Heart left ventricle (tissue), 16 donors: ENCODE measurements at places on chromosomes 1 and 21.

DNA sequence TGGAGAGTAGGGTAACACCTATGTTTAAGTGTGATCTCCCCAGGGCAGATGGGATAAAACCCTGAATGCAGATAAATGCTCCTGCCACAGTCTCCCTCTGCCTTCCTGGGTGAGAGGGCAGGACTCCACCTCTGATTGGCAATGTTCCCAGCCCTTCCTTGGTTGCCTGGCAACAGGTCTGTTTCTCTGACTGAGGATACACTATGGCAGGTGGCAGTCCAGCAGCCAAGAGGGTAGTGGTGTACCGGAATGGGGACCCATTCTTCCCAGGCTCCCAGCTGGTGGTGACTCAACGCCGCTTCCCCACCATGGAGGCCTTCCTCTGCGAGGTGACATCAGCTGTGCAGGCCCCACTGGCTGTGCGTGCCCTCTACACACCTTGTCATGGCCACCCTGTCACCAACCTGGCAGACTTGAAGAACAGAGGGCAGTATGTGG lies at the start of gene DCDC2B:
DCDC2B (plus strand) TSS at position 199 of the 438 bp plus-strand sequence; CDS start at position 204, 5 bp downstream.
- DNase-seq, result no peak

DNA sequence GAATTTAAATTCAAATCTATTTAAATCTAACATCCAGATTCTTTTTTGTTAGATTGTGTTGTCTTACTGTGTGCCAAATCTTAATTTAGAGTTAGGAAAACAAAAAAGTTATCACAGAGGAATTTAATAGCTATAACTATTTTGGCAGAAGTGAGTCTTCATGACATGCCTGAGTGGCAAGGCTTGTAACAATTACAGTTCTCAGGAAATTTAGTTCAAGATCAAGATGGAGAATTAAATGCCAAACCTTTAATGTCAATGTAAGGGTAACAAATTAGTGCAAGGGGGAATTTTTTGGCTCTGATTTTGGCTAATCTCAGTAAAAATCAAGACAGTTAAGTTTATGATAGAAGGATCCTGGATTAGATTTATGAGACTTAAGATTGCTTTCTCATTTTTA lies 58.4 kb downstream of the GDAP2 start:
- no peak for DNase-seq

DNA sequence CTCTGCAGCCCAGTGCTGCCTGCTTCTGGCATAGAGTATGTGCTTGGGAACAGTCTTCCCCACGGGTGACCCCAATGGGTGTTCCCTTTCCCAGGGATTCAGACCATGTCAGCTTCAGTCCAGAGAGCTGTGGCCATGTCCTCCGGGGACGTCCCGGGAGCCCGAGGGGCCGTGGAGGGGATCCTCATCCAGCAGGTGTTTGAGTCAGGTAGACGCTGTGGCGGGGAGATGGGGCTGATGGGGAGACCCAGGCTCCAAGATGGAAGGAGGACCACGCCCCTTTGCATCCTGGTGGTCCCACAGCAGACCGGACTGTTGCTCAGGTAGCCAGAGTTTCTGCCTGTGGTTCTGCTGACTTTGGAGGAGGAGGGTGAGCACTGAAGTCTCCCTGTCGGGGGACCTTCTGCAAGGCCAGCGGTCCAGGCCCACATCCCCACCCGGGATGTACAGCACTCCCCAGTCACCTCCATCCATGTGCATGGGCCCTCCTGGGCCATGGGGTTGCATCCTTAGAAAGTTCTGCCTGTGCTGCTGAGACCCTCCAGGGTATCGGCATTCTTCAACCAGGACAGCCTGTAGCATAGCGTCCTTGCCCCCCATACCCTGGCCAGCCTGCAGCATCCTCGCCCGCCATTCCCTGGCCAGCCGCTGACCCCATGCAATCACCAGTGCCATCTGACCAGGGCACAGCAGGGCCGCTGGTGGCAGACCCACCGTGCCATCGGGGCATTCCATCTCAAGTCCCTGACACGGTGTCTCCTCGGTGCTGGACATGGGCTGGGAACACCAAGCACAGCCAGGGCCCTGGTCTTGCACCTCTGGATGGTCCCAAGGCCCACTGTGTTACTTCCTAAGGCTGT lies 2.8 kb downstream of the AIRE start:
- DNase-seq, result no peak

DNA sequence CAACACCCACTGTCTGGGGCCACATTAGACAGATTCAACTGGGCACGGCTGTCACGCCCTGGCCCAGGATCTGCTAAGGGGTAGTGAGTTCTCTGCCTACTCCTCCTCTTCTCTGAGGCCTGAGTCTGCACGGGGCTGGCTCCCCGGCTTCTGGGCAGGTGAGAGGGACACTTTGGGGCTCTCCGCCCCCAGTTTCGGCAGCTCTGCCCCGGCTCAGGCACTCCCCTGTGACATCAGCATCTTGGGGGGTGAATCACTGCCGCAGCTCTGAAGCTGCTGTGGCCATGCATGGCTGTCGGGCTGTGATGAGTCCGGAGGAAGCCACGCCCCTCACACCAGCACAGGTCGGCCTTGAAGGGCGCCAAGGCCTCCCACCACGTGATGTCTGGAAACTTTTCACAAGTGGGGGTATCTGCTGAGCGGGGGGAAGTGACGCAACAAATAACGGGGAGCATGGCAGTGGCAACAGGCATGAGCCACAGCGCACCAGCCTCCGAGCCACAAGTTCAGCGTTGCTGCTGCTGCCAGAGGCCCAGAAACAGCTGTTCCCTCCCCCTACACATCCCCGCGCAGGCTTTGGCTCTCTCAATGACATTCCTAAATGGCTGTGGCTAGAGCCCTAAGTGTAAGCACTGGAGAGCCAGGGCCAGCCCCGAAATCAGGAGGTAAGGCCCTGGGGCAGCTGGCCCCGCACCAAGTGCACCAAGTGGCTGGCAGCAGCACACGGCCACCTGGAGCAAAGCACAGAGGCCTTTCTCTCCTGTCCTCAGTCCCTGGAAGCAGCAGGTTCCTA lies 26.3 kb downstream of the ZBTB17 start:
- DNase-seq, result peak; percentile 94

- no peak for DNase-seq
Observed at GRCh38 chr1:79497193-79497773, 490.8 kb upstream of the ADGRL4 start.
